ENCODE measurements at places on chromosomes 4 and X. TPM values are rescaled to one million over a fixed set of nuclear protein-coding genes. Genes with fewer than 3 reads are reported as not detected.

GRCh38 chr4:47619691-47620090 lies 134.6 kb downstream of the ATP10D start:
- peak; percentile 24 for DNase-seq

Gene PALLD
- polyA plus RNA-seq, result 43.4 TPM

- DNase-seq, result no peak
These were observed 74.3 kb upstream of the MSANTD1 start for GRCh38 chr4:3174371-3175338.

- peak; percentile 75 for DNase-seq
These were observed 739 bp downstream of the GAK start for GRCh38 chr4:931194-931959.

DNA sequence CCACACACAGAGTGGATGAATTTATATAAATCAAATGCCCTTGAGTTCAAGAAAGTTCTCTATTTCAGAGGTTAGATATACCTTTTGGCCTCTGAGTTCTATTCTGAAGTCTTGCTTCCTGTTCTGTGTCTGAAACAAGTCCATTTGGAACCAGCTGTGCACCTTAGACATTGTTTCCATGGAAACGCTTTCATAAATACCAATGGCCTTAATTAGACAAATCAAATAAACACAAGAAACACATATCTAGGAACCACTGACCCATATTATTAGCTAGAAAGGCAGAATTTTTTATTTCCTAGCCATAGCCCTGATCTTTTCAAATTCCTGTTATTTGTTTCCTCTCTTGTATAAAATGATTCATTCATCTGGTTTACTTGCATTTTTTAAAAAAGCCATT lies 8.4 kb upstream of the C4orf54 start:
- DNase-seq, result no peak

DNA sequence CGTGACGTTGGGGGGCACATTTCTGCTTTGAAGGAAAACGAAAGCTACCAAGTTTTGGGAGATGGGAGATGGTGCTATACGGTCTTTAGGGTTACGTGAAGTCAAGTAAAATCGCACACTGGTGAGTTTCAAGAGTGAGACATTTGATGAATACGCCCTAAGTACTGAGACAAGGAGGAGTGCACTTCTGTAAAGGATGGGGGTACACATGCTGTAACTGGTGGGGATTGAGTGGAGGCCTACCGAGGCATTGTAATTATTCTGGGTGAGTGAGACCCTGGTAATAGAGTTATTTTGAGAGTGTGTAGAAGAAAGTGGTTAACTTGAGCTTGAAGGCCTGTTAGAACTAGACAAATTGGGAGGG lies 536 bp downstream of the SH3BGRL start:
- peak; percentile 66 for DNase-seq

GRCh38 chr4:75698162-75698962 lies 25.2 kb upstream of the G3BP2 start:
- DNase-seq, result no peak

- no peak for DNase-seq
These were observed 34.0 kb downstream of the UTP14A start for GRCh38 chrX:129939986-129940385.

DNA sequence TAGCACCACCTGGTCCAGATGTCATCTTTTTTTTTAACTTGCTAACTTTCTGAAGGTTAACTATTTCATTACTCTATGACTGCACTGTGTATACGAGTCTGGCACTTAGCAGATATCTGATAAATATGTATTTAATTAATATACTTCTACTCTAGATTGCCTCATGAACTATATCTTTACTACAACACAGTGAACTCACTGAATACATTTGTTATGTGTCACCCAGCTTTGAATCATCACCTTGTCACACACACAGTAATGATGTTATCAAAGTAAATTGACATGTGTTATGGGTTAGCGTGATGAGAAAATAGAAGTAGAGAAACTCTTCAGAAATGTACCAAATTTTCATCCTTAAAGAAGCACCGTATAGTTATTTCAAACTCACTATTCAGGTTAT lies 419.3 kb upstream of the ADGRL3 start:
- DNase-seq, result no peak

DNA sequence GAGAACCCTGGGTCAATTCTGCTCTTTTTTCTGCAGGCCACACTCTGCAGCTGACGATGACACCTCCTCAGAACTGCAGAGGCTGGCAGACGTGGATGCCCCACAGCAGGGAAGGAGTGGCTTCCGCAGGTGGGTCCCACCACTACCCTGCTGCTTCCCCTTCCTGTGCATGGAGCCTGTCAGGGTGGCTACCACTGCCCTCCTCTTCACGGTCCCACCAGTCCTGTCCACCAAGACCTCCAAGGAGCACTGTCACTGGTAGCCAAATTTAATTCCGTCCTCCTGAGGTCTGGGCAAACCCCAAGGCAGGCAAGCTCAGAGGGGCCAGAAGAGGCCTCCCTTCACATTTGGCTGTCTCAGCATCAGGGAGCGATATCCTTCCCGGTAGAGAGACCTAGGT lies 4.2 kb downstream of the CNGA2 start:
- DNase-seq, result no peak

Gene ALPK1
- 5.9 TPM for polyA plus RNA-seq

DNA sequence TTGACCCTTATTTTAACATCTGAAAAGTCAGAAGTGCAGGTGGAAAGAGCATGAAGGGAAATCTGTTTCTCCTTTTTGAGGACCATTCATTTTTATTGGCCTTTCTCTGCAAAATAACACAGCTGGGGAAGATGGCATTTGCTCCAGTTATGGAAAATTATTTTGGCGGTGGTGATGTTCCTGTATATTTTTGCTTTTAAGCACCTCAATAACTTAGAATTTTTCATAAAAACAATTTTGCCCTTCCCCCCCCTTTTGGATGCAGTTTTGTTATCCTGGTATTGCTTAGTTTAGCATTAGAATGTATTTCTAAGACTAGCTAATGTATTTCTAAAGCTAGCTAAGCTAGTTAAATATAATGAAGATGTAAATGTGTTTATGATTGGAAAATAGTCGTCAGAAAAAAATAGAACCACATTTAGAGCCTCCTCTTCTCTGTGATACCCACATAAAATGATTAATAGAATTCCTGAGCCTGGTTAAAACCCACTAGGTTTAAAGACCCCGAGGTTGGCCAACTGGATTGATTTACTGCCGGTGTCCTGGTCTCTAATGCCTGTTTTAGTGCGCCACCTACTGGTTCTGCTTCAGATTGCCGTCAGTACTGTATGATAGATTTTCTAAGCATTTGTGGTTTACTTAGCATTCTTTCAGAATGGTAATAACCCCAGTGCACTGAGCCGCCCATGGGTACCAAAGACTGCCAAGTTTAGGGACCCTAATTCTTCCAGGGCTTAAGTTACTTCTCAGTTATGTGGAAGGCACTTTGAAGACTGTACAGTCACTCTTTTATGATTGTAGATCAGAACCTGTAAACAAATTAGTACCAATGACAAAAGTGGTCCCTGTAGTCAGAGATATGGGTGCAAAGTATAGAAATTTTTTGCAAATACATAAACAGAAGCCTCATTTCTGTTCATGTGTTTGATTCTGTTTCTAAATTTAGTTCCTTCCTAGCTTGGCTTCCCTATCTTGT lies 11.4 kb downstream of the KLF3 start:
- peak; percentile 89 for DNase-seq

Gene POU3F4
- 1.0 TPM for polyA plus RNA-seq

Gene RNF150
- 5.0 TPM for polyA plus RNA-seq

DNA sequence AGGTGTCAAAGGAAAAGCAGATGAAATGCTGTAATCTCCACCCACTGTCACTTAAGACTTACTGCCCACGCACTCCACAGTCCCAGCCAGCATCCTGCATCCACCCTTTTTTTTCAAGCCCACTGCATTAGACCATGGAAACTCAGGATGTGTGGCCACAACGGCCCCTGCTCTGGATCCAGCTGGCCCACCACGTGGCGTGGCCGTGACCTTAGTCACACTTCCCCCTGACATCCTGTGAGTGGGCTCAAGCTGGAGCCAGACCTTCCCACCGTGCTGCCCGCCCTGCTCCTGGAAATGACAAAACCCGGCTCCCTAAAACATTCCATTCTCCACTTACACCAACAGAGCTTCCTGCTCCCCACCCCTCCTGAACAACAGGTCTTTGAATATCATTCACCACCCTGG lies 588.3 kb upstream of the DIPK2B start:
- no peak for DNase-seq

DNA sequence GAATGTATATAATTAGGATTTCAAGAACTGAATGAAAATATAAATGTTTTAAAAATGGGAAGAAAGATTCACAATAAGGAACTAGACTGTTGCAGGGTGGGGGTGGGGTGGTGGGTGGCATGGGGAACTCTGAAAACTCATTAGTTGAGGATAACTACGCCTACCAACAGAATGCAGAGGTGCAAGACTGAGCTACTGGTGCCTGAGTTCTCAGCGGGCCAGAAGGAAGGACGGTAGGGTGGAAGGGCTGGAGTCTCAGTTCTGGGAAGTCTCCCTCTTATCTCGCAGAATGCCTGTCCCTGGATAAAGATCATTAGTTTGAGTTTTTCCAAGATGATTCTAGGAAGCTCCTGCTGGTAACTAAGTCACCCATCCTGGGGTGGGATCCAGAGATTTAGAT lies 1.3 kb upstream of the SOD3 start:
- no peak for DNase-seq
